ENCODE measurements at places on chromosomes 4 and X.

DNA sequence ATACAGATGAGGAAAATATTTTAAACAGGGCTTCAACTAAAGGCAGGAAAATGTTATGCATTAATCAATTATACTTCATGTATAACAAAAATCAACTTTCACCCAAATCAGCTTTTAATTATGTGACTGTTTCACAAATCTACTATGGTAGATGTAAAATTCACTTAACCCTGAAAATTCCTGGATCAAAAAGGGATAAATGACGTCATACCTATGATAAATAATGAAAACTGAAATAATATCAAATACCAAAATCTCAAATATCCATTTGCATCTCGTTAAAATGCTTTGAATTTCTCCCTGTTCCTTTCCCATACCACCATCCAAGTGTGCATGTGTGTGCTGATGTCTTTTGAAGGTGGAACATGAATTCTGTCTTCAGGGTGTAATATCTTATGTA, 11.5 kb downstream of the S100G start:
- no peak for DNase-seq

DNA sequence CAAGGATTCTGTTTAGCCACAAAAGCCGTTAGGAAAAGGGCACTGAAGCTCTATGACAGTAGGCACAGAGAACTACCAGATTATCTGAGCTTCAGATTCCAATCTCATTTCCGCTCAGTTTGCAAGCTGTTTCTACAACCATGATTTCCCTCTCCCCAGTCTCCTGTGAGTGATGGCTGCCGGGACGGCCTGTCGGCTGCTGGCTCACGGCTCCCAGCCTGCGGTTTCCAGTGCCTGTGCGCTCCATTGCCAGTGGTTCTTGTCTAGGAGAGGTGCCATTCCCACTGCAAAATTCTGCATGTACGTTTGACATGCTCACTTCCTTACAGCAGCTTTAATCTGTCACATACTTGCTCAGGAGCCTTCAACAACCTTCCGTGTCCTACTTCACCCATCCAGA, 429.1 kb upstream of the FRG1 start:
- no peak for DNase-seq

DNA sequence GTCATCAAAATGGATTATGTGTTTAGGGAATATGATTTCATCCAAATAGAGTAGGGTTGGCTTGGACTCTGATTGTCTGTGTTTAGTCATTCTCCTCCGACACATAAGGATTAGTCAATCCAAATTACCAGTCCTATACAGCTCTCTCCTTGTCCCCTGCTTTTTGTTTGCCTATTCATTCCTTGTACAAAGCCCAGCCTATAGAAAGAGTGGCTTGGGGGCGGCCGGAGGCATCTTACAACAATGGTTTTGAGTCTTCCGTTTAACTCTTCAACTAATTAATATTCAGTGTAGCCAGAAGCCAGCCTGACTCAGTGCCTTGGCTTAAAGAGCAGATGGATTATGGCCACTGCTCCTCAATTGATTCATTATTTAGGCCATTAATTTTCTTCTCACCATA, 796.6 kb upstream of the POU3F4 start:
- DNase-seq: no peak

GRCh38 chr4:91118597-91118996, 991.4 kb downstream of the CCSER1 start:
- DNase-seq: no peak

- DNase-seq: no peak
Observed at GRCh38 chrX:107836958-107837357, 11.3 kb downstream of the MID2 start.

GRCh38 chrX:134406356-134407064, 53.5 kb upstream of the HPRT1 start:
- no peak for DNase-seq

DNA sequence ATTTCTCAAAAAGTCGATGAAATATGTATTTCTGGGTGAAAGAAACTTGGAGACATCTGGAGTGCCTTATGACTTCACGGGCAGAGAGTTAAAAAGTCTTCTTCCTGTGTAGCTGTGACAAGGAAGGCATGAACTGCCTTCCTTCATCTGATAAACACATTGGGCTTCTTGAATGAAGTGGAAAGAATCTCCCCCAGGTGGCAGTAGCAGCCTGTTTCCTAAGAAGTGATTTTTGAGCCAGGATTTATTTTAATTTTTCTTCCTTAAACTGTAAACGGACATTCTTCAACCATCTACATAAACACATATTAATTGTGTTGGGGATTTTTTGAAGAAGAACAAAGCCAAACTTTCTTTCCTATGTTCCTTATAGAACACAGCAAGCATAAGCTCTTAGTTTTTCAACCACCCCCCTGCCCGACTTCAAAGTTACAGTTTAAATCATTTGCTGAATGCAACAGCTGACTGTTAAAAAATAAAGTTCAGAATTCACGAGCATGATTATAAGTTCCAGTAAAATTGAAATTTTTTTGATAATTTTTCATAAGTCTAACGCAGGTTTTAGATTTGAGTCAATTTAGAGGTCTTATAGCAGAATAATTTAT, 980 bp upstream of the GIMD1 start:
- no peak for DNase-seq

- DNase-seq: no peak
Observed at GRCh38 chrX:22090181-22090580, 58.1 kb downstream of the PHEX start.

DNA sequence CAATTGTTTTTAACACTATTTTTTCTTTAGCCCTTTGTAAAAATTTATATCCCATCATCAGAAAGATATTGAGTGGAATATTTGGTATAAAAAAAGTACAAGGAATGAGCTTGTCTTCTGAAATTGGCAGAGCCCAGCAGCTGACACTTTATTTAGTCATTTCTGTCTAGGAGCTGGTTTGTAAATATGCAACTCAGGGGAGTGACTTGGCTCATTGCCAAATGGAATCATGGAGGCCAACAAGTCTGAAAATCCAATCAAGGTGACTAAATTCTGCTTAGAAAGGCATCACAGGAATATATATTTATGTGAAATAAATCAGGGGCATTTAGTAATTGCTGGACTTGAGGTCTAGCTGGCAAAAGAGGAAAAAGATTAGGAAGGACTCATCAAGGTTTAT, 74.4 kb downstream of the OTC start:
- no peak for DNase-seq

DNA sequence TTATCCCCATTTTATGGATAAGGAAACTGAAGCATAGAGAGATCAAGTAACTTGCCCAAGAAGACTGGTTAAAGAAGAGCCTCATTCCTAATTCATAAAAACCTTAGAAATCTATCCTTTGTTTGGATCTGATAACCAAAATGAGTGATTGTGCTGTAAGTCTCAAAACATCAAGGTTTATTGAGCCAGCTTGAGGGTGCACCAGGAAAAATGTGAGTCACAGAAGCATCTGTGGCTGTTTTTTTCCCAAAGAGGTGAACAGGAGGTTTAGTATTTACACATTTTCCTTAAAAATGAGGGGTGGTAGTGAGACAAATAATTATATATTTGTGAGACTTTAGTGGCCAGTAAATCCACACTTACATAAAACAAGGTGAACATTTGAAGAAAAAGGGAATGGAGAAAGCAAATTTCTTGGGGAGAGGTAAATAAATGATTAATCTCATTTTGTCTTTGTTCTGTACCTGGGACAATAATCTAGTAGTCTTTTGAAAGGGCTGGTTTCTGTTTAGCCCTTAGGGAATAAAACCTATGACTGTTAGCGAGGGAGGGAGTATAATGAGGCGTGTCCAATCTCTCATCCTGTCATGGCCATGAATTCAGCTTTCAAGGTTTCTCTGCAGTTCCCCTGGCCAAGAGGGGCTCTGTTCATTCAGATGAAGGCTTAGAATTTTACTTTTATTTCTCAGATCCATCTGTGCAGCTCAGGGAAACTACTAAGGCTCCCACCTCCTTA, 12.2 kb upstream of the FMR1 start:
- no peak for DNase-seq

DNA sequence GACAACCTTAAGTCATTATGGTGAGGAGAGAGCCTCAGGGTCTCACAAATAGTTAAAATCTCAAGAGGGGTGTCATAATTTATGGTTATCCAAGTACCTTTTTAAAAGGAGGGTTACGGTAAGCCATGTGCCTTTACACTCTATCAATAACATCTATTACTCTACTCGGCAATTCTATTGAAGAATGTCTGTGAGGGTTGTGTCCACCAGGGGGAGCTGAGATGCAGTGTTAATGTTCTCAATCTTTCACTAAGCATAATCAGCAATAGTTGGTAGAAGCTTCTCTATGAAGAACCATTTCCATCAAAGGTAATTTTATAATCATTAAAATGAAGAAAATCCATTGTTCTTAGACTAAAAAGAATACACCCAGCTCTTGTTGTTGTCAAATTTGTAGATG, 457.4 kb downstream of the CENPC start:
- DNase-seq: no peak

DNA sequence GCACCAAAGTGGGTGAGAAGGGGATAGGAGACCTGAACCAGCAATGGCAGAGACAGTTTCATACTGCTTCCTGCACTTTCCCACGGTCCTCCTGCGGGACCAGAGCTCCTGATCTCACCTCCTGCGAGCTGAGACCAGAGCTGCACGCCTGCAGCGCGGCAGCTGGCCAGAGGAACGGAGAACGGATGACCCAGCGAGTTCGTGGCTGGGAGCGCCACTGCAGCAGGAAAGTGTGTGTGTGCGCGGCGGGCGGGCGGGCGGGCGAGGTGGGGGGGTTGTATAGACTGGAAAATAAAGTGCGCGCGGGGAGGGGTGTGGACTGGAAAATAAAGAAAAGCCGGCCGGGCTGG, 16.5 kb downstream of the MCF2 start:
- peak; percentile 5 for DNase-seq

- no peak for DNase-seq
Observed at GRCh38 chr4:99361268-99361898, 8.8 kb upstream of the ADH1C start.

- DNase-seq: no peak
Observed at GRCh38 chr4:1754336-1754735, 33.0 kb downstream of the TACC3 start.

GRCh38 chr4:139774759-139775487, 109.3 kb downstream of the MGST2 start:
- DNase-seq: no peak

GRCh38 chrX:111376897-111377578, 35.0 kb downstream of the DCX start:
- no peak for DNase-seq

DNA sequence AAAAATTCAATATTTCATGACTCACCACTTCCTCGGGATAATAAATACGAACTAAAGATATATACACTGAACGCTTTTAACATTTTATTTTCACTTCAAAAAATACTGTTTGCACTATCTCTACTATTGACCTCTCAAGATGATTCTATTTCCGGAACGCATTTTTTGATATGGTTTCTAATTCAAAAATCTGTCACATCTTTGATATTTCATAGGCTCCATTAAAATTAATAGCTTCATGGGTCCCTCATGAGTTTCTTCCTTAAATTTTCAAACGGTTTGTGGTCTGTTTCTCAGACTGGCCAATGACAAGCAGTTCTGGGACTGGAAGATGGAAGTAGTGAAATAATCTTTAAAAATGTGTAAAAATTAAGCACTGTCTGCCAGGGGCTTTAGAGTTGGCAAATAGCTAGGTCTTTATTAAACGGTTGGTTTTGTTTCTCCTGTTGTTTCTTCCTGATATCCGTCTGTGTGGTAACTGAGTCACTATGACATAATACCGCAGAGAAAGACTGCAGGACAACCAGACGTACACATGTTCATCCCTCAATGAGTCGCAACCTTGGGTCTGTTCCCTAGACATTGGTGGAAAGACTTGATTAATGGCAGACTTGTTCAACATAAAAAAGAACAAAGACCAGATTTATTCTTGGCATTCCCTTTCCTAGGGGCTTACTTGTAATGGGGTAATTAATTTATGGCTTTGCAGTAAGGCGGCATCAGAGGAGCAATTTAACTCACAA, 133.8 kb downstream of the PALLD start:
- no peak for DNase-seq

DNA sequence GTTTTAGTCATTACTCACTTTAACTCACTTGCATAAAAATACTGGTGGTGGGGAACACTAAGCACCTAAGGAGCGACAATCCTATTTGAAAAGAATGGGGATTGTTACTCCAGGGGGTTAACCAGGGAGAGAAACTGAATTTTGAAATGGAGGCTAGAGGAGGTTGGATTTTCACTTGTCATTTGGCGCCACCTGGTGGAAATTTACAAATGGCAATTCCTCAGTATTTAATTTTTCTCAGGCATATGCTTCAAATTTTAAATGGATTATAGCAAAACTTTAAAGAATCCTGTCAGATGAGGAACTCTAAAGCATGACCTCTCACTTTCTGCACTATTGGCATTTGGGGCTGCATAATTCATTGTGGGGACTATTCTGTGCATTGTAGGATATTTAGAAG, 2.7 kb upstream of the GEMIN8 start:
- DNase-seq: no peak

GRCh38 chr4:153221783-153222706, 17.8 kb downstream of the TRIM2 start:
- DNase-seq: peak; percentile 43

- DNase-seq: peak; percentile 62
Observed at GRCh38 chr4:1899149-1900086, 28.2 kb downstream of the NSD2 start.

- DNase-seq: no peak
Observed at GRCh38 chr4:31349907-31350306, 629.7 kb downstream of the PCDH7 start.

GRCh38 chr4:127660284-127660885, 27.6 kb downstream of the INTU start:
- no peak for DNase-seq

DNA sequence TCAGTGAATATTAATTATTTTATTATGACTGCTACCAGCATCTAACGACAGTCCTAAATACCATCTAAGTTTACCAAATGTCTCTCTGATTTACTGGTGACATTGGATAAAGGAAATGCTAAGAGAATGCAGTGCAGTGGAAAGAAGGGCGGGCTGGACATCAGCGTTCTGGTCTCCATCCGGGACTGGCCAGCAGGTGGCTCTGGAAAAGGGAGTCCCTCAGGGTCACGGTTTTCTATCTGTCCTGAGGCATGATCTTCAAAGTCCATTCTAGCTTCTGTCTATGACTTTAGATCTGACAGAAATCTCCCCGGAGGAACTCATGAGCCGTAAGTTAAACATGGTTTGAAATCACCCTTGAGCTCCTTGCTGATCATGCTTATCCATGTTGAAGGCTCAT, 3.3 kb downstream of the TRIM2 start:
- no peak for DNase-seq

DNA sequence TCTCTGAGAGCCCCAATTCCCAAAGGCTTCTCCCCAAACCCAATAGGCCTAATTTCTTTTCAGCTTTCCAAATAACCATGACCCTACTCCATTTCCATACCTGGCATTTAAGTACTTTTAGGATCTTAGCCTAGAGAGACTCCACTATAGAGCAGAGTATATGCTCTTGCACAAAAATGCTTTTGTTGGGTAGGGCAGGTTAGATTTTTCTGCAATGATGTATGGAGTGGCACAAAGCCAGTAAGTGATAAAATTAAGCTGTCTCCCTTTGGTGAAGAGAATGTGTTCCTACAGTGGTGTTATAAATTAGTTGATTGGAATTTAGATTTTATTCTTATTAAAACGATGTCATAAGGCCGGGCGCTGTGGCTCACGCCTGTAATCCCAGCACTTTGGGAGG, 124.9 kb downstream of the INPP4B start:
- no peak for DNase-seq

- DNase-seq: no peak
Observed at GRCh38 chr4:171441300-171441941, 371.8 kb upstream of the GALNTL6 start.
